ENCODE measurements at places on chromosomes 16 and 17.

DNA sequence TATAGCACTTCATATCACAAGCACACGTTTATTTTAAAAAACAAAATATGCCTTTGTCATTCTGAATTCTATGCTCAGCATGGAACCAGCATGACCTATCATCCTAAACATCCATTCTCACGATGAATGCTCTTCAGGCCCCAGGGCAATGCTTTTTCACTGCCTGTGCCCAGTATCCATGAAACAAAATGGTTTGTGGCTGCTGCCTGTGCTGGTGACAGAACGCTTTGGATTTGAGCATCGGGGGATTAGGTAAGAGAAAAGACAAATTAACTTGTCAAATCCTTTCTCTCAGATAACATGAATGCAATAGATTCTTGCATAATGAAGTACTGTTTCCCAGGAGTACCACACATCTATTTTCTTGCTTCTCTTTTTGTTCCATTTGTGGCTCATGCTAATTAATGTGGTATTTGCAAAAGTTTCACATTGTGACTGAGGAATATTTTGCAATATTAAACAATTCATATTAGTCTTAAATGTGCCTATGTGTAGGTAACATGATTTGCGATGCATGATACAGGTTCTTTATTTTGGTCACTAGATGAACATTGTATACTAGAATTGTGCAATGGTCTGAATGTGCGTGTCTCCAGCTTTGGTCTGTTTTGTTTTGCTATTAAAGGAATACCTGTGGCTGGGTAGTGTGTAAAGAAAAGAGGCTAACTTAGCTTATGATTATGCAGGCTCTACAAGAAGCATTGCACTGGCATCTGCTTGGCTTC is 25.8 kb upstream of the SRSF1 start:
- DNase-seq, result no peak

GRCh38 chr17:1039123-1039507 is 42.2 kb downstream of the TIMM22 start:
- no peak for DNase-seq

DNA sequence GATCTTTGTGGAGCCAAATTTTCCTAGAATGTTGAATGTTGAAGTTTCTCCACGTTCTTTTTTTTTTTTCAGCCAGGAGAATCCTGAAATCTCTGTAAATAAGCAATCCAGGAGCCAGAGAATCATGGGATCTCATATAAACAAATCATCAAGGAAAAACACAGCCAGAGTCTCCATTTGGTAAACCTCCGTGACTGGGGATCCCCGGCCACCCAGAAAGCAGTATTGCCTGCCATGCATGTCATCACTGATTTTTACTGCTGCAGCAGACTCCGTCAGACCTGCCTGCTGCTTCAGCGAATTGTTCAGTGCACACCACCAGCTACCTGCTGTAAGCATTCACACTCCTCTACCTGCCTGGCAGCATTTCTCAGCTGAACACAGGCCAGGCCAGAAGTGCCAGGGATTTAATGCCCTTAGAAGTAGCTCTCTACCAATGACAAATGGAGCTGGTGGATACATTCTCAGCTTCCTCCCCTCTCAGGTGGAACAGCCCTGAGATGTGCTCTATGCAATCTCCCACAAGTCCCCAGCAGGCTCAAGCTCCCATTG is 158.6 kb downstream of the CYLD start:
- no peak for DNase-seq

DNA sequence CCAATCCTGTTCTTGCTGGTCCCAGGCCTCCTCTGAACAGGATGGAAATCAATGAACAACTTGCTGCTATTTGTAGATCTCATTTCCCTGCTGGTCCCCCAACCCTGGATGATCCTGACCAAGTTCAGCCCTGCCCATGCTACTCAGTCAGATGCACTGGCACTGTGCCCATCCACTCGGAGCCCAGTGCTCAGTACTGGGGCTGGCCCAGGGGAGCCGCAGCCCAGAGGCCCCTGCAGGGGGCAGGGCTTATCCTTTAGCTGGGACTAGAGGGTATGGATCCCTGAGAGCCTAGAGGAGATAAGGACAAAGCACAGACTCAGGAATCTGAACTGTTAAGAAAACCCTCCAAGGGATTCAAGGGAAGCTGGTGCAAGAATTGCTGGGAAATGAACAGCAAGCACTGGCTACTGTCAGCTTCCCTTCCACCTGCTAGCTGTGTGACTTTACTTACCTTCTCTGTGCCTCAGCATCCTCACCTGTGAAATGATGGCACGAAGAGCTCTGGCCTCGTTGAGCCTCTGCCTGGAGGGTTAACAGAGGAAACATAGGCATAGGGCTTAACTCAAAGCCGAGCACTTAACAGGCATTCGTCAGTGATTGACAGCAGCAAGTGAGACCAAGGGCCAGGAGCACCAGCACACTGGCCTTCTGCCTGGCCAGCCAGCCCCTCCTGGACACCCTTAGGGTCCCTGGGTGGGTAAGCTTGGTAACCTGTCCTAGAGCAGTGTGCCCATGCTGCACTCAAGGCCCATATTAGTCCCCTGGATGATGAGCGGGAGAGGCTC is 29.8 kb upstream of the C1QL1 start:
- peak; percentile 28 for DNase-seq

DNA sequence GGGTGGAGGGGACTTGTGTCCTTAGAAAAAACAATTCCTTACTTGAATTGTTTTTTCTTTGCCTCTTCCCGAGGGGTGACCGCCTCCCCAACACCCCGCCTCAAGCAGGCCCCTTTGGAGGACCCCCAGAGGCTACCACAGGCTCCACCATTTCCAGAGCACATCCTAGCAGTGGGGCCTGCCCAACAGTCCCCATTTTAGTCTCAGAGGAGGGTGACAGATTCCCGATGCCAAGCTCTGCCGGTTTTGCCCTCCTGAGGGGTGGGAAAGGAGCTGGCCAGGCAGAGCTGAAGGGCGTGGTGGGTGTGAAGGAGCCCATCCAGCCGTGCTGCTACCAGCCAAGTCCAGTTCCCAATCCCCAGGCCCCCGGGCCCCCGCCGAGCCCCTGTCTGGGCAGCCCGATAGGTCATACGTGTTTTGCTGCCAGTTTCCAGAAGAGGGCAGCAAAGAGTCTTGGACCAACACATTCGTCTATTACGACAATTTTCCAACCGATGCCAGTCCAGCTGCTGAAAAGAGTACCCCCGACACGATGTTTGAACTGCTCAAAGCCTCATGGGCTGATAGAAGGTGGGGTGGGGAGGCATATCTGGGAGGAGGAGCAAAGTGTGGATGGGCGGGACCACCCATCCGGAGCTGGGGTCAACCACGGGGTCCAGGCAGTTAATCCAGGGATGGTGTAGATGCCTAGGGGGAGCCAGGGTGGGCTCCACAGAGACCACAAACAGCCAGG is 18.8 kb upstream of the GAA start:
- peak; percentile 75 for DNase-seq

DNA sequence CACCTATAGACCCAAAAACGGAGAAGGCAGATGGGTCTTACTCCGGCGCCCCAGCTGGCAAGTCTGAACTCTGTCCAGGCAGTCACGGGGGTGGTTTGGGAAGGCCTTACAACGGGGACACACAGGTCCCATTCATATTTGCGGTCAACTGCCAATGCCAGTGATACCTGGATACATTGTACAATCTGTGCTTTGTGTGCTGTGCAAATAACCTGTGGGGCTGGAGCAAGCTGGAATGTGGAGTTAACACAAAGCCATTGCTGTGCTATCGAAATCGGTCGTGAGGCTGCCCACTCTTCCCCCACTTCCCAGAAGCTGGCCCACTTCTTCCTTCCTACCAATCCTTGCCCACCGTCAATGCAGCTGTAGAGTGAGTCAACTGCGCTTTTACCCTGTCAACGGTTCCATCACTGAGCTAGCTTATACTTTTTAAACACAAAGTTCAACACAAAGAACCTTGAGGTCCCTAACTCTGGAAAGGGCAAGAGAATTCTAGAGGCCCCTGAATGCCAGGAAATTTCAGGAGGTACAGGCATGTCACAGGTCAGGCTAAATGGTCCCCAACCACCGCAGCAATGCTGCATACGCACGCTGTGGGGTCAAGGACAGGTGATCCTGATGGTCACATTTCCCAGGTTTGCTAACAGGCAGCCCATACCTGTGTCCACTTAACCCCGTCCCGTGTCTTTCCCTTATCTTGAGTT is 122.8 kb downstream of the ZFHX3 start:
- no peak for DNase-seq

DNA sequence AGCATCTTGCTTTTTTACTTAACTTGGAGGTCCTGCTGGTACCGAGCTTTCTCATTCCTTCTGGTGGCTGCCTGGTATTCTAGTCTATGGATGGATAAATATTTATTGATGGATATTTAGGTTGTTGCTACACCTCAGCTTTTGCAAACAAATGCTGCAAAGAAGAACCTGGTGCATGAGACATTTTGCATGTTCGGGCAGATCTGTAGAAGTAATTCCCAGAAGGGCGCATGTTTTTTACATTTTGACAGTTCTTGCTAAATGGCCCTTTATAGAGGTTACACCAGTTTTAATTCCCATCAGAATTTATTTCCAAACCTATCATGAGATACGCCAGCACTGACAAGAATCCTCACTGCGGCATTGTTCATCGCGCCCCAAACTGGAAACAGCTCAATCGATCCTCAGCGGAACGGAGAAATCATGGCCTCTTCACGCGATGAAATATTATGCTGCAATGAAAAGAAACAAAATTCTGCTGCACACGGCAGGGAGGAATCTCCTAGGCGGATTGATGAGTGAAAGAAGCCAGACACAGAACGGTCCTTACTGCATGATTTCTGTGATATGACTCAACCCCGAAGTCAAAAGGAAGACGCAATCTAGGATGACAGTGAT is 68.0 kb upstream of the CREBBP start:
- DNase-seq, result no peak

GRCh38 chr16:20301840-20302239 is 25.5 kb downstream of the GP2 start:
- no peak for DNase-seq

DNA sequence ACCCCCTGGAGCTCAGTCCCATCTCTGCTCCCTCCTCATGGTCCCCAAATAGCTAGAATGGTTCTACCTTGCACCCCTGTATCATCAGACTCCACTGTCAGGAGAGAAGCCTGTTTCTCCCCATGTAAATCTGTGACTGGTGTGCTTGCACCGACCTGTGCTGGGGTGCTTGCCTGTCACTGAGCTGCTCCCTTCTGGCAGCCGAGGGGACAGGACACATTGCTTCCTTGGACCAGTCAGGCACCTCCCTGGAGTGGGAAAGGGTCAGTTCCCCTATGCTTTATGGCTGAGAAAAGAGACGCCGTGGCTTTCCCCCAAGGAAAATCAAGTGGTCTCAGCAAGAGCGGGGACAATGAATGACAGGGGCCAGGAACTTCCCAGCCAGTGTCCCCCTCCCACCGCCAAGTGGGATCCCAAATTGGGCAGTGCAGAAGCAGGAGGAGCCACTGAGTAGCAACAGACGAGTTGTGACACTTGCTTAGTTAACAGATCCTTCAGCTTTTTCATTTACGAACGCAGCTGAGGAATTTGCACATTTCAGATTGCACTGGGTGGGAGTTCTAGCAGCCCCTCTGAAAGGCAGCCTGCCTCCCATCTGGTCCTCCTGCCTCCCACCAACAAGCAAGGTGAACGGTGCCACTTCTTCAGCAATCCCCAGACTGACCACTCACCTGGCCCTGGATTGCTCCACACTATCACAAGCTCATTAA is 156.4 kb downstream of the KATNIP start:
- DNase-seq, result no peak

GRCh38 chr16:54160252-54160860 is 126.2 kb downstream of the IRX3 start:
- no peak for DNase-seq

DNA sequence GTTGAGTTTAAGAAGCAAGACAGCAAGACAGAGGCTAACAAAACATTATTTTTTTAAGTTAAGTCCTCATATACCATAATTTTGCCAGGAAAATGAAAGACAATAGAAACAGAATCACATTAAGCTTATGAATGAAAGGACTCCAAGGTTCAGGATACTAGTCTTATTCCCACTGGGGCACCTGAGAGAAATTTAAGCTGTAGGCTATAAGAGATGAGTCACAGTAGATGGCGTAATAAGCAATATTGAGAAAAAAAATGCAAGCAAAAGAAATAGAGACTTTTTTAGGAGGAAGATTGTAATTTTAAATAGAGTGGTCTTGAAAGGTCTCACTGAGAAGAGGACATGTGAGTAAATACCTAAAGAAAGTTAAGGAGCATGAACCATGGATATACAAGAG is 57.1 kb upstream of the KIF2B start:
- no peak for DNase-seq

DNA sequence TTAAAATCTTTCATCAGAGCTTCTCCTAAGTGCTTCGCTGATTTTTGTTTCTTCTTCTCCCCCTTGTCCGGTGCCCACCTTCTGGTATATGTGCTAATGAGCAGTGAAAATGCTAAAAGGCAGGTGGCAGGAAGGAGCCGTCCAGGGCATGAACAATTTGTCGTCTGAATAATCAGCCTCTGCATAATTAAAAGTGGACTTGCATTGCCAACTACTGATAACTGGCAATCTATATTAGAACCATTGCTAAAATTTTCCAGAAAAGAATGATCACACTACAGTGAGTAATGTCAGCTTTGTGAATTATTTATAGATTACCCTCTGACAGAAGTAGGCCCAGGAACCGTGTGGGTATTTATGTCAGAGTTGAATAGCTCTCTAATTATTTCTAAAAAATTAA is 28.1 kb downstream of the SERPINF1 start:
- DNase-seq, result no peak

DNA sequence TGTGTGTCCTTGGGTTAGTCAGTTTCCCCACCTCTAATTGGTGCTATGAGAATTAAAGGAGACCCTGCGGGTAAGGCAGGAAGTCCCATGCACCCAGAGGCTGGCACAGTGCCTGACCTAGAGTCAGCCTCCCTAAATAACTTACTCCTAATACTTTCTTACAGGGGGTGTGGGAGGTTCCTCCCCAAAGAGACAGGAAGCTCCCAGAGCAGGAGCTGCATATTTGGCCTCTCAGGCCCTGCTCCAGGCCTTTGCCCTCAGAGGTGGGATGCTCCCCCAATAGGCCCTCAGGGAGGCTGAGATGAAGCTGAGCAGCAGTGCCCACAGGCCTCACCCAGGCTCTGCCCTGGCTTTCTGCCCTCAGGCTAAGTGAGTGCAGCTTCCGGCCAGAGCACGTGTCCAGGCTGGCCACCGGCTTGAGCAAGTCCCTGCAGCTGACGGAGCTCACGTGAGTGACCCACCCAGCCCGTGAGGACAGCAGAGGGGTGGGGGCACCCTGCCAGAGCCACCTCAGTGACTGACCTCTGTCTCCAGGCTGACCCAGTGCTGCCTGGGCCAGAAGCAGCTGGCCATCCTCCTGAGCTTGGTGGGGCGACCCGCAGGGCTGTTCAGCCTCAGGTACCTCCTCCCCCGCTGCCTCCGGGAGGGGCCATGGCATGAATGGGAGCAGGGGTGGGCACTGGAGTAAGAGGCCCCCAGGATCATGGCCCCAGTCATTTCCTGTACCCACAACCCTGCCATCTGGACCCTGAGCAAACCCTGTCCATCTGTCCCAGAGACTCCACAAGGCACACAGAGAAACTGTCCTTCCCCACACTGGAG is 31.1 kb upstream of the CPNE2 start:
- peak; percentile 57 for DNase-seq
